NCI-H748 treated with DMSO at 0.1 percent for 48 hours (cell line): ENCODE measurements at places on chromosomes 16 and 17.

GRCh38 chr16:80263848-80264694 is 276.7 kb upstream of the DYNLRB2 start:
- DNase-seq = no peak

DNA sequence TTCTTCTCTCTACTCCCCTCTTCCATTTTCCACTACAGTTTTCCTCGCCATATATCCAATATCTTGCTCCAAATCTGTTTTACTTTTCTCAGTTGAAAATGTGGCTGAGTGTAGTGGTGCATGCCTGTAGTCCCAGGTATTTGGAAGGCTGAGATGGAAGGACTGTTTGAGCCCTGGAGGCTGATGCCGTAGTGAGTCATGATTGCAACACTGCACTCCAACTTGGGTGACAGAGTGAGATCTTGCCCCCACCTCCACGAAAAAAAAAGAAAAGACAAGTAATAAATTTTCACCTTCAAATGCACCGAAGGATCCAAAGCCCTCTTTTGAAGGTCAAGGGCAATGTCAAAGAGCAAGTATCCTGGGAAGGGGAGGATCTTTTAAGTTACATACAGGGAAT is 592.3 kb downstream of the TMEM114 start:
- no peak for DNase-seq

GRCh38 chr16:78435260-78435659 is 335.8 kb downstream of the WWOX start:
- DNase-seq = no peak

- DNase-seq = no peak
Observed at GRCh38 chr16:51056331-51056730, 94.7 kb downstream of the SALL1 start.

DNA sequence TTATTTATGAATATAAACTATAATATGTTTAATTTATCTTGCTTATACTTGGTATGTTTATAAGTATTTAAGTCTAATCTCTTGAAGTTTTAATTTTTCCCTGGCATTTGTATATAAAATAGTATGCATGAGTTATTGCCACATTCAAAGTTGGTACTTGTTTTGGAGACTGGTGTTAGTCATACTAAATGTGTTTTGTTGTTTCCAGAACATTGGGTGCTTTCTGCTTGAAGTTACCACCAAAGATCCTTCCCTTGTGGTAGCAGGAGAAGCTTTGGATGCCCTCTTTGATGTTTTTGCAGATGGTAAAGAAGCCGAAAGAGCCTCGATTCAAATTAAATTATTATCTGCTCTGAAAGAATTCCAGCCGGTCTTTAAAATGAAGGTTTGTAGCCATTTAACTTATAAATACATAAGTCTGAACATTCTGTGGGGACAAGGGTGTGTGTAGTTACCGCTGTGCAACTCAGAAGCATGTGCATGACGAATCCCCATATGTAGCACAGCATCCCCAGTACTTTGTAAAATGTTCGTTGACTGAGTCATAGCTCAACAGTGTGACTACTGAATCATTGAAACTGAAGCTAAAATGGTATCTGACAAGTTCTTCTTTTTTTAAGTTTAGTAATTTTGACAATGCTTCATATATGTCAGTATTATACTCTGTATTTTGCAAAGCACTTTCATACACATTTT is 36.4 kb downstream of the HEATR3 start:
- DNase-seq = no peak

DNA sequence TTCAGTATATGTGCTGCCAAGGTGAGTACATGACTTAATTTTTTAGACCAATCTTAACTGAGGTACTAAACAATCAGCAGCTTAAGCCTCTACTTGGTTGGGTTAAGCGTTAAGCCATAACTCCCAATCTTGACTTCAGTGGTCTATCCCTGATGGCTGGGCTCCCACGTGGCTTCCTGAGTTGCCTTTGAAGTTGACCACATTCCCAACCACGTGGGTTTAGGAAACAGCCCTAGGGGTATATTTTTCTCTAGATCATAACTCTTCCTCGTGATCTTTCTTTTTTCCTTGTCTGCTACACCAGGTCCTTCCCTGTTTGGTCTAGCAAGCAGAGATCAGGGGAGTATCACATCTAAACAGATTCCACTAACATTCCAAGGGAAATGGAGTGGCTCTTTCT is 20.1 kb upstream of the PIRT start:
- no peak for DNase-seq

DNA sequence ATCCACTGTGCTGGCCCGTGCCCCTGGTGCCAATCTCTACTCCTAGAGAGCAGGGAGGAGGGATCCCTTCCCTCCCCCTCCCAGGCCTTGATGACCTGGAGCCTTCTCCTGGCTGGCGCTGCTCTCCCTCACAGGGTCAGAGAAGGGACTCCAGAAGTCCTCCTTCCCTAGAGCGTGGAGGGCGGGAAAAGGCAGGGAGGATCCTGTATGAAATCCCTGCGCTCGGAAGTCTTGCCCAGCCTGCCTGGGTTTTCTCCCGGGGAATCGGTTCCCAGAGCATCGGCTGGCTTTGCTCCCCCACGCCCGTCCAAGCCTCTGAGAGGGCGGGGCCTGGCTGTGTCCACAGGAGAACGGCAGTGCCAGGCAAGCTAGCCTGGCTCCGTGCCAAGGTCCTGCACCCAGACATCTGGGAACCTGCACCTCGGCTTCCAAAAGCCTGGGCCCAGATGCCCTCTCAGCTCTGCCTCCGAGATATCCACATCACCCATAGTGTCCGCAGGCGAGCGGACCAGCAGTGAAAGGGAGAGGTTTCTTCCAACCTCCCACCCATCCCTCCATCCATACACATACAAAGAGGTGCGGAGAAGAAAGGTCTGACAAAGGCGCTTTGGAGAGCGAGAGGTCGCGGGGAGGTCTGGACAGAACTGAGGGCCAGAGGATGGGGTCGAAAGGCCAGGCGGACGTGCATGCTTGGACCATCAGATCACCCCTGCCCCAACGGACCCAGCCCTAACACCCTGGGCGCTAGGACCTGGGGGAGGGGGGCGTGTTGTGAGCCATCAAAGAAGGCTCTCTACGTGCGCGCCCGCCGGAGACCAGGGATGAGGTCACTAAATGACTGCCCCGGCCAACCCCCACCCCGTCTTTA is 1.1 kb downstream of the MPP2 start:
- DNase-seq = peak; percentile 52

DNA sequence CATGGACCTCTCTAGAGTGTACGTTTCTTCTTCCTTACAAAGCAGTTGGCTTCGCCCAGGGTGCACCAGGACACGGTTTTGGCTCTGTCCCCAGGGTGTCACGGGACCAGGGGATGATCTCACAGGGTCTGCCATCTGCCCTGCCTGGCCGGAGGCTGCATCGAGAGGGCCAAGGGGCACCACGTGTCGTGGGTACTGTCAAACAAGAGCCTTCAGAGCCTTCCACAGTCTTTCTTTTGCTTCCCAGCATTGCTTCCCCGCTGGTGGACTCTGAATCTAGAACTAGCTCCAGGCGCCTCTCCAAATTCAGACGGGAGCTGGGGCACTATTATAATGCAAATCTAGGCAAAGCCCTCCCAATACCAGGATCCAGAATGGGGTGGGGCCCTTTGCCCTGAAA is 47.9 kb downstream of the MAPT start:
- DNase-seq = no peak

DNA sequence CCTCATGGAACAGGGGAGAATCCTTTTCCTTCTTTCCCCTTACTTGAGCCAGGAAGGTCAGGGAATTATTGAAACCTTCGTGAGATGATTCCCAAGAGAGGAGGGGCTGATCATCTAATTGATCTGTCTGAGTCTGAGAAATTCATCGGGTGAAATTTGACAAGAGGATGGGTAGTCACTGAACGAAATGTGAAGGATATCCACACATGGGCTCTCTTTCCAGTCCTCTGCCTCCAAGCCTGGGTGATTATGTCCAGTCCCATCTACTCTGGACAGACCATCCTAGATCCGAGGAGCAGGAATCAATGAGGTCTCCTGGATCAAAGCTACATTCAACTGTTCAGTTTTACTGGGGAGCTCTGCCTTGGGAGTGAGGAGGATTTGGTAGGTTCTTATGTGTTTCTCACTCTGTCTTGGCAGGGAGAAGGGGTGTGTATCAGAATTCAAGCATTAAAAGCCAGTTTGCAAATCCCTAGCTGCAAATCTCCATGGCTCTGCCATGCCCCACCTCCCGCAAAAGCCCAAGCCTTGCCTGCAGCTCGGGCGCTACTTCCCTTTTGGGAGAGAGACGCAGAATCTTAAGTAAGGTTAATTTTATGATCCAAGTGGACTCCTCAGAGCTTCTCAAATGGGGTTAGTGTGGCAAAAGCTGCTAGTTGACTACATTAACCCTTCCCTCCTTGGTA is 47.1 kb upstream of the TEKT3 start:
- DNase-seq = no peak
